ENCODE measurements at places on chromosomes 4 and X. TPM values are rescaled to one million over a fixed set of nuclear protein-coding genes. Genes with fewer than 3 reads are reported as not detected.

IDS gene
- 47.2 TPM for total RNA-seq

DNA sequence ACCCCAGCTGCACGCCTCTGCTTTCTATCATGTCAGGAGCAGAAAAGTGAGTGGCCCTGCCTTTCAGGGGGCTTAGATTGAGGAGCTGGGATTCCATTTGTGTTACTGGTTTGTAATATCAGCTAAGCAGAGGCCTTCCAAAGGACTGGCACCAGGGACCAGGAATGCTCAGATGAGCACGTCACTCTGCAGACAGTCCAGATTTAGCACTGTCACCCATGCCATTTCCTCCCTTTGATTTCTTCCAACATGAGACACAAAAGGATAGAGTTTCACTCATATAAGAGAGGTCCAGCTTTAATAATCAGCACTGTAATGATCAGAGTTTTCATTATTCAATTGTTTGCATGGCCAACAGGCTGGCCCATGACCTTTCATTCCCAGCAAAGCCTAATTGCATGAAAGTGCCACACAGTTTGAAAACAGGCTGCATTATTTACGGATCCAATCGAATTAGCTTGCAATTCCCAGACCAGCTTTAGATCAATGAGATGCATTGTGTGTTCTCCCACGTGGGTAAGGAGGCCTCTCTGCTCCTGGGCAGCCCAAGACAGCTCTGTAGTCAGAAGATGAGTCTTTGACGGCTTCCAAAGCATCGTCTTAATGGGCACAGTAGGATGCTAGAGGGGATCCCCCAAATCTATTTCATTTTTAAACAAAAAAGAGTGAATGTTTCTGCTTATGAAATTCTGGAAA, 9.8 kb upstream of the SLC2A9 start:
- H3K27ac ChIP-seq: no peak overlapping the region
- no peak for DNase-seq
- peaks cover 20% of the 10 kb centered on the region for H3K4me1 ChIP-seq
- peaks cover 6% of the 10 kb centered on the region for H3K27me3 ChIP-seq

GRCh38 chrX:40893251-40893910, 158.0 kb upstream of the MED14 start:
- no peak overlapping the region for H3K4me3 ChIP-seq
- no peaks in the 10 kb centered on the region for H3K4me1 ChIP-seq
- no peak overlapping the region for H3K27ac ChIP-seq
- H3K36me3 ChIP-seq: no peaks in the 10 kb centered on the region

- H3K4me3 ChIP-seq: no peak overlapping the region
- no peak overlapping the region for H3K27ac ChIP-seq
- no peaks in the 10 kb centered on the region for H3K4me1 ChIP-seq
- H3K27me3 ChIP-seq: peaks cover 3% of the 10 kb centered on the region
- no peaks in the 10 kb centered on the region for H3K36me3 ChIP-seq
These were observed 40.5 kb upstream of the NKX1-1 start for GRCh38 chr4:1446502-1447386.

- H3K4me1 ChIP-seq: no peaks in the 10 kb centered on the region
- H3K27ac ChIP-seq: no peak overlapping the region
- no peak for DNase-seq
These were observed 197.2 kb downstream of the BANK1 start for GRCh38 chr4:101987623-101988243.
